ENCODE measurements at places on chromosomes 7 and 10. TPM values are rescaled to one million over a fixed set of nuclear protein-coding genes. Genes with fewer than 3 reads are reported as not detected.

The MALRD1 gene
- not detected for total RNA-seq

The SPDYE11 gene
- total RNA-seq: not detected

The CNPY1 gene
- total RNA-seq: not detected

The PTN gene
- total RNA-seq: 0.54 TPM

The POLR2J2 gene
- 16.6 TPM for total RNA-seq

The SHTN1 gene
- total RNA-seq: 32.3 TPM

The SLC16A9 gene
- total RNA-seq: 2.2 TPM

DNA sequence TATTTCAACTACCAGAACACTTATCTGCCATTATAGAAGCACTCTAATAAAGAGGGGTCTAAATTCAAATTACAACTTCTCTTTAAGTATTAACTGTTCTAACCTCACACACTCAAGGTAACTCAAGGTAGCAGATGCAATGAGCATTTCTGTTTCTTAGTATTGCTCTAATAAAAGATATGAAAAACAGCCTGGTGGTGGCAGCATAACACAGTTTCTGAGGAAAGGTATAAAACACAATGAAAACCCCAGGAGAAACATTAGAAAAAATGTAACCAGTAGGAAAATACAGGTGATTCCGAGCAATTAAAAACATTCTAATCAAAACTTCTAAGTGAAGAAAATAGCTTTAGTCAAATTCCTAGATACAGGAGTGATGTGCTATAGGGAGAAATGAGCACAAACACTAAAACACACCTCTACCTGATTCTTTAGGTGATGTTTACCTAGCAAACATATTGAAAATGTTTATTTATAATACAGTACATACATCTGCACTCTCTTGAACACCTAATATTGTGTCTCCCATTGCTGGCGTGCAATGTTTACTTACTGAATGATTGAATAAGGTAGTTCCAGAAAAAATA is 3.5 kb downstream of the MKRN1 start:
- H3K27me3 ChIP-seq: no peaks in the 10 kb centered on the region
- peak; percentile 57 for DNase-seq
- no peaks in the 10 kb centered on the region for H3K4me1 ChIP-seq
- peaks cover 24% of the 10 kb centered on the region for H3K36me3 ChIP-seq
- no peak overlapping the region for H3K4me3 ChIP-seq
- no peak overlapping the region for H3K27ac ChIP-seq

GRCh38 chr10:70295926-70296325 is 12.1 kb upstream of the NPFFR1 start:
- H3K36me3 ChIP-seq: no peaks in the 10 kb centered on the region
- H3K4me1 ChIP-seq: no peaks in the 10 kb centered on the region
- no peak overlapping the region for H3K27ac ChIP-seq
- H3K4me3 ChIP-seq: no peak overlapping the region
- no peak for DNase-seq

GRCh38 chr10:59354434-59354833 is 7.9 kb downstream of the FAM13C start:
- H3K4me3 ChIP-seq: no peak overlapping the region
- H3K27me3 ChIP-seq: peaks cover 91% of the 10 kb centered on the region
- DNase-seq: no peak
- no peak overlapping the region for H3K27ac ChIP-seq
- H3K4me1 ChIP-seq: no peaks in the 10 kb centered on the region
- H3K36me3 ChIP-seq: no peaks in the 10 kb centered on the region

DNA sequence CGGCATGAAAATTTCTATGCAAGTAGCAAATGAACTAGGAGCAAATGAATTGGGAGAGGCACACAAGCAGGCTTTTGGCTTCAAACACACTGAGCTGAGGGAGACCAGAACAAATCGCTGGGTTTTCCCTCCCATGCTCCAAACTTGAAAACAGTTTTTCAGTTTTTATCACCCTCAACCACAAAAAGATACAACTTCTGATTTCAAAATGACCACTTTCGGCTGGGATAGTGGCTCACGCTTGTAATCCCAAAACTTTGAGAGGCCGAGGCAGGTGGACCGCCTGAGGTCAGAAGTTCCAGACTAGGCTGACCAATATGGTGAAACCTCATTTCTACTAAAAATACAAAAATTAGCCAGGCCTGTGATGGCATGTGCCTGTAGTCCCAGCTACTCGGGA is 9.0 kb upstream of the CHUK start:
- H3K27ac ChIP-seq: no peak overlapping the region
- peaks cover 6% of the 10 kb centered on the region for H3K36me3 ChIP-seq
- H3K27me3 ChIP-seq: no peaks in the 10 kb centered on the region
- no peak for DNase-seq
- H3K4me1 ChIP-seq: no peaks in the 10 kb centered on the region

GRCh38 chr10:110772454-110773025 is 99.2 kb upstream of the PDCD4 start:
- no peaks in the 10 kb centered on the region for H3K36me3 ChIP-seq
- no peak overlapping the region for H3K27ac ChIP-seq
- peaks cover 3% of the 10 kb centered on the region for H3K27me3 ChIP-seq
- peaks cover 18% of the 10 kb centered on the region for H3K4me1 ChIP-seq
- H3K4me3 ChIP-seq: no peak overlapping the region

DNA sequence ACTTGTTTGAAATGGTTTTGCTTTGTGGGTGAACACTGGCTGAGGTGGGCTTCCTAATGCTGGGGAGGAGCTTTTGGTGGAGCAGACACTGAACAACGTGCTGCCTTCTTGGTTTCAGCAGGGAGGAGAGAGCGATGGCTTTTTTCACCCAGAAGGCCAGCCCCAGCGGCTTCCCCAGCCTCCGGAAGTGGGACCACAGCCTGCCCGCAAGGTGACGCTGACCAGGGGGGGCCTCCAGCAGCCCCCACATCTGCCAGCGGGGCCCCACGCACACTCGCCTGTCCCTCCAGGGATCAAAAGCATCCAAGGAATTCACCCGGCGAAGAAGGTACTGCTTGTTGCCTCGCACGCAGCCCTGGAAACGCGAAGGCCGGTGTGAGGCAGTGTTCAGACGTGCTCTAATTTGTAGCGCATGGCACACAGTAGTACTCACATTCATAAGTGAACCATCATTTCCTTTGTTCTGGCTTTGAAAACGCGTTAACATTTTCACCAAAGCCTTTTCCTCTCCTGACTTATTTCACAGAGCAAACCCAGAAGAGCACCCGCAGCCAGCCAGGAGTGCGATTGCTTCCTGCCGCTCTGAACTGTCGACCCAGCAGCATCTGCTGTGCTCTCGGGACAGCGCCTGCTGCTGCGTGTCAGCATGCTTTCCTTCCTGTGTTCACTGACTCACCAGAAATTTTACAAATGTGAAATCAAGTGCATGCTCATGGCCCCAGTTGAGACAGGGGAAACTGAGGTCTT is 48.4 kb downstream of the SHH start:
- H3K4me1 ChIP-seq: no peaks in the 10 kb centered on the region
- H3K36me3 ChIP-seq: peaks cover 23% of the 10 kb centered on the region
- no peak overlapping the region for H3K27ac ChIP-seq
- no peak for DNase-seq
- no peak overlapping the region for H3K4me3 ChIP-seq
- no peaks in the 10 kb centered on the region for H3K27me3 ChIP-seq

DNA sequence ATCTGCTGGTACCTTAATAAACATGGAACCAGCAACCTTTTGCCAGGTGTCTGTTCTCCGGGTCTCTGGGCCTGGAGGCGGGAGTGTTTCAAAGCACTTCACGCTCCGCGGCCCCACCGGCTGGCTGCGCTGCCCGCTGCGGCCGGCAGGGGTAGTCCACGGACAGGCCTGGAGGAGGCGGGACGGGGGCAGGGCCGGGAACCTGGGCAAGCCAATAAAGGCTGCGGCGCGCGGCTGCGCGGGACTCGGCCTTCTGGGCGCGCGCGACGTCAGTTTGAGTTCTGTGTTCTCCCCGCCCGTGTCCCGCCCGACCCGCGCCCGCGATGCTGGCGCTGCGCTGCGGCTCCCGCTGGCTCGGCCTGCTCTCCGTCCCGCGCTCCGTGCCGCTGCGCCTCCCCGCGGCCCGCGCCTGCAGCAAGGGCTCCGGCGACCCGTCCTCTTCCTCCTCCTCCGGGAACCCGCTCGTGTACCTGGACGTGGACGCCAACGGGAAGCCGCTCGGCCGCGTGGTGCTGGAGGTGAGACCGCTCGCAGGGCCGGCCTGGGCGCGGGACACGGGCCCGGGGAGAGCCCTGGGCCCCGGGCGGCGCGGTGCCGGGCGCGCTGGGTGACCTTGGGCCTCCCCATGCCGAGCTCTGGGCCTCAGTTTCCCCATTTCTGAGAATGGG is at the start of gene PPIF:
Gene PPIF (plus strand): TSS at position 244 of the 668 bp plus-strand sequence. CDS start 80 bp downstream, at position 324.
- H3K27ac ChIP-seq: peak within 1 kb of the TSS; percentile 68
- DNase-seq: peak; percentile 97
- peak within 1 kb of the TSS; percentile 92 for H3K4me3 ChIP-seq
- no peaks in the 10 kb centered on the region for H3K4me1 ChIP-seq
- H3K27me3 ChIP-seq: no peaks in the 10 kb centered on the region

DNA sequence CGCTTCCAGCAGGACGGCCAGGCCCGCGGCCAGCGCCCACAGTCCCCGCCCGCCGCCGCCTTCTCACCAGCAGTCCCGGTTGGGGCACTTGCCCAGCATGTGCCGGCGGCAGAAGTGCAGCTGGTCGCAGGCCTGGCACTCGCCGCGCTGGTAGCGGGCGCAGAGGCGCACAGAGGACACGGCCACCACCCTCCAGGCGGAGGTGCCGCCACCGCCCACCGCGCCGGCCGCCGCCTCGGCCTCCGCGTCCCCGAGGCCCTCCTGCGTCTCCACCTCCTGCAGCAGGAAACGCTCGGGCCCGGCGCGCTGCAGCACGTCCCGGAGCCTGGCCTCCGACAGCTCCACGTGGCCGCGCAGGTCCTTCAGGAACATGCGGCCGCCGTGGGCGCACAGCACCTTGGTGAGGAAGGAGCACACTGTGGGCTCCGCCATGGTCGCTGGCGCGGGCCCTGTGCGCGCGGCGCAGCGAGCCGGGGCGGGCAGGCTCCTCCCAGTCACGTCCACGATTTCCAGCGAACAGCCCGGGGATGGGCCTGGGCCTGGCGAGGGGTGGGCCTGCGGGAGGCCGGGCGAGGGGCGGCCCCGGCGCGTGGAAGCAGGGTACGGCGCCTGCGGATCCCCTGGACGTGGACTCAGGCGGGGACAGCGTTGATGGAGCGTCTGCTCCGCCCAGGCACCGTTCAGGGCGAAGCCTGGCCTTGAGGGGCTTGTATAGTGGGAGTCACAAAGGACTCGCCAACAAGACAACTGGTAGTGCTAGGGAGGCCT is at the start of gene ZC3HAV1L:
Gene ZC3HAV1L (minus strand): TSS at position 457 of the 768 bp plus-strand sequence. CDS start 25 bp downstream, at position 432.
- peaks cover 28% of the 10 kb centered on the region for H3K4me1 ChIP-seq
- DNase-seq: peak; percentile 71
- peaks cover 32% of the 10 kb centered on the region for H3K36me3 ChIP-seq
- H3K27ac ChIP-seq: no peak within 1 kb of the TSS

- H3K27me3 ChIP-seq: no peaks in the 10 kb centered on the region
- no peak for DNase-seq
- no peak overlapping the region for H3K4me3 ChIP-seq
- H3K27ac ChIP-seq: no peak overlapping the region
Observed at GRCh38 chr10:32627183-32627582, 181.2 kb downstream of the CCDC7 start.

DNA sequence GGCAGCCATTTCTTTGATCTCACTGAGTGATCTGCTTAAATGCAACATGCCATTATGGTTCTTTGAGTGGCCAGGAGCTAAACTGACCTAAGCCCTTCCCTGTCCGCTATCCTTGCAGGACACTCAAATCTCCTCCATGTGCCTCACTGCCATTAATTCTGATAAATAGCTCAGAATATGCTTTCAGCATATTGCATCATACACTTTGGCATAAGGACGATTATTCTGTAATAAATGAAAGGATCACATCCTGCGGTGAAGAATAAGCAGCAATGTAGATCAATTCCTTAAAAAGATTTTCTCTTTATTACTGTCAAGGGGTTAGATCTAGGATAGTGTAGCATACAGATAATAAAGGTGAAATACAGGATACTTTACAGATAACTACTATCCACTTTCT is 231.8 kb upstream of the CTBP2 start:
- DNase-seq: no peak
- H3K27me3 ChIP-seq: no peaks in the 10 kb centered on the region
- H3K4me1 ChIP-seq: peaks cover 6% of the 10 kb centered on the region
- H3K4me3 ChIP-seq: no peak overlapping the region
- peak overlapping the region; percentile 61 for H3K27ac ChIP-seq

- no peak overlapping the region for H3K27ac ChIP-seq
- H3K4me1 ChIP-seq: no peaks in the 10 kb centered on the region
- H3K4me3 ChIP-seq: no peak overlapping the region
- no peaks in the 10 kb centered on the region for H3K36me3 ChIP-seq
Observed at GRCh38 chr10:115164220-115164619, 71.1 kb downstream of the ATRNL1 start.

DNA sequence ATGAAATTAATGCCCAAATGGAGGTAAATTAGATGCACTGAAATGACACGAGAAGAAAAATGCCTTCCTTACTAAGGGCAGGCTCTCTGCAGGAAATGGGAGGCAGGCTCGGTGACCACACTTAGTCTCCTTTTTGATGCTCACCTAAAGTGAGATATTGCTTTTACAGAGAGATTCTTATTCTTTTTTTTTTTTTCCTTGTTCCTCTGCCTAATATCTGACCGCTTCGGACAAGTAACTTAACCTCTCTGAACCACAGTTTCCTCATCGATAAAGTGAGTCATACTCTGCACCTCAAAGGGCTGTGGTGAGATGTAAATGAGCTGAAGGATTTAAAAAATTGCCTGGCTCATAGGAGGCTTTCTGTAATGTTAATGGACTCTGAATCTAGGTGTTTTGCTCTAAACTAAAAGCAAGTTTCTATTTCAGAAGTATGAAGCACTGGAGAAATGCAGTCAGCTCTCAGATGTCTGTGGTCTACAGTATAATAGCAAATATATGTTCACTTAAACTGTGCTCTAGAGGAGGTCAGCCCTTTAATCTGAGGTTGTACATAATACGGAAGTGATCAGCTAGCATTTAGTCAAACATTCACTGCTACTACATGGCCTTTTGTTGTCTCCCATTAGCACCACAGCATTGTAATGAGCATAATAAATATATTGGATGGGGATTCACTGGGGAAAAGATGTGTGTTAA is 23.2 kb downstream of the NKX2-3 start:
- H3K36me3 ChIP-seq: no peaks in the 10 kb centered on the region
- H3K27ac ChIP-seq: no peak overlapping the region
- no peak for DNase-seq
- H3K4me1 ChIP-seq: no peaks in the 10 kb centered on the region
- H3K4me3 ChIP-seq: no peak overlapping the region

GRCh38 chr10:93261089-93261488 is 187.4 kb downstream of the CYP26A1 start:
- H3K4me1 ChIP-seq: no peaks in the 10 kb centered on the region
- H3K4me3 ChIP-seq: no peak overlapping the region
- DNase-seq: no peak
- H3K36me3 ChIP-seq: no peaks in the 10 kb centered on the region
- no peak overlapping the region for H3K27ac ChIP-seq

- peaks cover 5% of the 10 kb centered on the region for H3K4me1 ChIP-seq
- no peak overlapping the region for H3K27ac ChIP-seq
- H3K36me3 ChIP-seq: peaks cover 15% of the 10 kb centered on the region
- no peak for DNase-seq
Observed at GRCh38 chr7:130207033-130207432, 627 bp upstream of the SSMEM1 start.

DNA sequence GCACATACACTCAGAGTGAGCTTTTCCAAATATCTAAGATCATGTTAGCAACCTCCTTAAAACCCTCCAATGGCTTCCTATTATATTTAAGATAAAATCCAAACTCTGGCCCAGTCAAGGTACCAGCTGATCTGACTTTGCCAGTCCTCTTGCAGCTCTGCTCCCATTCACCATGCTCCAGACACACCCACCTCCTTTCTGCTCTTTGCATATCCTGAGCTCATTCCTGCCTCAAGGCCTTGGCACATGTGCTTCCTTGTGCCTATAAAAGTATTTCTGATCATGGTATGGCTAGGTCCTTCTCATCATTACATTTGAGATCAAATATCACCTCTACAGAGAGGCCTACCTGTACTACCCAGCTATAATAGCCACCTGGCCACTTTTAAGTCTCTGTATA is 27.5 kb downstream of the XPNPEP1 start:
- no peaks in the 10 kb centered on the region for H3K4me1 ChIP-seq
- H3K4me3 ChIP-seq: no peak overlapping the region
- no peaks in the 10 kb centered on the region for H3K27me3 ChIP-seq

Measured in Calu3 (cell line).